ENCODE measurements at places on chromosomes 12 and 14. TPM values are rescaled to one million over a fixed set of nuclear protein-coding genes. Genes with fewer than 3 reads are reported as not detected.

RNASE2 gene
- not detected for total RNA-seq

OR10A7 gene
- total RNA-seq: not detected

WSCD2 gene
- total RNA-seq: not detected

TBX3 gene
- not detected for total RNA-seq

PLEKHH1 gene
- total RNA-seq: not detected

DNA sequence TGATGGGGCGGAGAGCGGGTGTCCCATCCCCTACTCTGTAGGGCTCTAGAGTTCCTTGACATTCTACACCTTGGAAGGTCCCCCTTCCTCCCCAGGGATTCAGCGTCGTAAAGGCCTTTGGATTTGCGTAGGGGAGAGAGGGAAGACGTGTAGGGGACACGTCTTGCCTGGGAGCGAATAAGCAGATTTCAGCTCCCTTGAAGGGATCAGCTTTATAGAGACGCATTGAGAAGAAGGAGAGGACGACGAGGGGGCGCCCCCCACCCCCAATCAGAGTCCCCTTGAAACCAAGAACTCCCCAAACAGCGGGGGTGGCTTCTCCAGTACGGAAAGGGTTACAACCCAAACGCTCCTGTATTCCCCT, 324 bp downstream of the CALCOCO1 start:
- DNase-seq: no peak

DNA sequence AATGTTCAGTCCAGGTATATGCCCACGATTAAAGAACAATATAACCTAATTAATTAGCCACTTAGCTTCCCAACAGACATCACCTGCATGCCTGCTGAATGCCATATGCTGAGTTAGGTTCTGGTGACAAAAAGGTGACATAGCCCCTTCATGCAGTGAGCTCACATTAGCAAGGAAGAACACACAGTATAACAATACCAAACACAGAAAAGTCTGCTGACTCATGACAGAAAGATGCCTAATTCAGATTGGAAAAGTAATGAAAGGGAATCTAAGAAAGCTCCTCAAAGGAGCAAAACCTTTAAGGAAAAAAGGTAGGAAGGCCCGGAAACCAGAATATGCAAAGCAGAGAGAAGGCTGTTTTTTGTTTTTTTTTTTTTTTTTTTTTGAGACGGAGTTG, 59.0 kb downstream of the FERMT2 start:
- no peak for DNase-seq

DNA sequence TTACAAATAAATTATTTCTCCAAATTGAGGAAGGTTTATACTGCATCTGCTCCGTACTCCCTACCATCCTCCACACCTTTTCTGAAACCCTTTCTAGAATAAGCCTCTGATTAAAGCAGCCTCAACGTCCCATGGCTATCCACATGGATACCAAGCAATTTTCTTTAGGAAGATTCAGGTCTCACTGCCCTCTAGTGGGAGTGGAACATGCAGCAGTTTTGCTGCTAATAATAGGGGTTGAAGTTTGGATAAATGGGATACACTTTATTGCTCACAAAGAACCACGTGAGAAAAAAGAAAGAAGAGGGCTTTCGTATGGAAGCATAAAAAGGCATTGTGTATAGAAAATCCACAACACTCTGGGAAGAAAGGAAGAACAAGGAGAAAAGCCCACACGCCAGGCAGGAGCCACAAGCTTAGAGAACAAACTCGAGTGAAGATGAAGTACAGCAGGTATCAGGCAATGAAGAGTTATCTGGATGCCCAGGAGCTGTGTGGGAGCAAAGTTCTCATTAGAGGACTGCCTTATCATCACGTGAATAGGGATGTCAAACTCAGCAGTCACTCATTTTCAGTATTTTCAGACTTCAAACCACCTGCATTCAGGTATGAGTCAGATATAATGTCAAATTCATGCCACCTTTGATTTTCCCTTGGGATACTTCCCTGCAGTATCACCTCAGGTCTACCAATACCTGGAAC, 45.8 kb downstream of the CCER1 start:
- peak; percentile 11 for DNase-seq

GRCh38 chr14:75723716-75724115, 62.7 kb downstream of the TTLL5 start:
- DNase-seq: no peak

- DNase-seq: no peak
Measured at GRCh38 chr12:120362516-120363273, 6.3 kb downstream of the MSI1 start.

DNA sequence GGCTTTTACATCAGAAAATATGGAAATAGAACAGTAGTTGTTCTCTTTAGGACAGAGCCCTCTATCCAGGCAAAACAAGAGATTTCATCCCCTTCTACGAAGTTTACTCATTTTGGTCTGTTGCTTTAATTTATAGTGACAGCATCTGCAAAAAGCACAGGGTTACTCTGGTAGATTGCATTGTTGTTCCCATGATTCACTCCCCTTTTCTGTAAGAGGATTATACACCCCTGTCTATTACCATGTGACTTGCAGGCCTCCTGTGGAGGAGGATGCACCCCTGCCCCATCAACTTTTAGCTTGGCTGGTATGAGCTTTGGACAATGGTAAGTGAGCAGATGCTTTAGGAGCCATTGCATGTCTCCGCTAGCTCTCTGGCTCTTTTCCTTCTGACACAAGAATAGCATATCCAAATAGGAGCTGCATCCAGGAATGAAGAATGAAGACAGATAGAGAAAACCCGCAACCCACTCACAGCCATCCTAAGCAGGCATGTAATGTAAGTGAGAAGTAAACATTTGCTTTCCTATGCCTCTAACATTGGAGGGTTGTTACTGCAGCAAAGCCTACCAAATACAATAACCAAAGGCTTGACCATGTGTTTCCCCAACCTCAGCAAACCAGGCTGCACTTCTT, 304.2 kb downstream of the AKAP6 start:
- DNase-seq: no peak

- no peak for DNase-seq
Measured at GRCh38 chr12:49811961-49812401, 16.2 kb downstream of the NCKAP5L start.

GRCh38 chr12:56878010-56878339, 56.2 kb downstream of the SDR9C7 start:
- no peak for DNase-seq

GRCh38 chr14:24395609-24396582, 2.9 kb upstream of the NYNRIN start:
- DNase-seq: peak; percentile 13

DNA sequence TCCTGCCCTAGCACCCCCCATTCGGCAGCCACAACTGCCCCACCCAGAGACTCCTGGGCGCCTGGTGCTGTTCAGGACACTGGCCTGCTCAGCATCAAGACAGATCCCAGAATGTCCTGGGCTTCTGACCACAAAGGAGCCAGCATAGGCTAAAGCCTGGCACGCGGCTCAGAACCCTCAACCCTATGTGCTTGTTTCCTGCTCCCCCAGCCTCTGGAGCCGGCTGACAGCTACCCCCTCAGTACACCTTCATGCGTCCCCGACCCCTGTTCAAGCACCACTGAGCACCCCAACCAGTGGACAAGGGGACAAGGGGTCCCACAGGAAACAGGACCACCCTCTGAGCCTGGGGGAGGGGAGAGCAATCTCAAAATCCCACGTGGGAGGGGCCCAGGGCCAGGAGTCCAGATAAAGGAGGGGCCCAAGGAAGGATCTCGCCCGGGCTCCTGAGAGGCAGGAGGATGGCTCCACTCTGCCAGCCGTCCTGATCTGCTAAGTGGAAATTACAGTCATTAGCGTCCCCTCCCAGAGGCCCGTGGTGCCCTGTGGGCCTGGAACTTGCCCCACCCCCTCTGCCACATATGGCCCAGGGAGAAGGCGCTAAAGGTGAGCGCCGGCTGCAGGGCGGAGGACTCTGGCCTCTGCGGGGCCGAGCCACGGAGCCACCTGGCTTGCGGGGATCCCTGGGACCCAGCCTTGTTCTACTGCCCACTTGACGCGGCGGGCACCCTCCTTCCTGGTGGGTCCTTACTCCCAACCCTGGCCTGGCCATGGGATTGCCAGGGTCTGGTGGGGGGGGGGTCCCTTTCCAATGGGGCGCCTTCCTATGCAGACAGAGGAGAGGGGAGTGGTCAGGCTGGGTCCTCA, 27.2 kb upstream of the GPR132 start:
- DNase-seq: no peak

DNA sequence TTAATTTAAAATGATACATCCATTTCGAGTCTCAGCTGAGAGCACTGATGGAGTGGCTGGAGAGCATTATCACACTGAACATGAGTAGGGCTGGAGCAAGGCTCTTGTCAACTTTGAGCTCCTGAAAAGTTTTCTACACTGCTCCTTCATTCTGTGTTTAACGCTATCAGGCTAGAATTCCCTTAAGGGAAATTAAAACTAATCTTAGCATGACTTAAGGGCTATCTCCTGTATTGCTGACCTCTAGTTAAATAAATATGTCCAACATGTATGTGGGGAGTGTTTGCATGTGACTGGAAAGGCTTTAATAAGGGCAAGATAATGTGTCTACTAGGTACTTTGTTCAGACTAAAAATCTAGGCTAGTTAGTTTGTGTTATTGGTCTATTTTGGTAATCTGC, 116.7 kb upstream of the CAND1 start:
- DNase-seq: no peak

- DNase-seq: no peak
Measured at GRCh38 chr12:105956662-105957457, 181.9 kb downstream of the NUAK1 start.

DNA sequence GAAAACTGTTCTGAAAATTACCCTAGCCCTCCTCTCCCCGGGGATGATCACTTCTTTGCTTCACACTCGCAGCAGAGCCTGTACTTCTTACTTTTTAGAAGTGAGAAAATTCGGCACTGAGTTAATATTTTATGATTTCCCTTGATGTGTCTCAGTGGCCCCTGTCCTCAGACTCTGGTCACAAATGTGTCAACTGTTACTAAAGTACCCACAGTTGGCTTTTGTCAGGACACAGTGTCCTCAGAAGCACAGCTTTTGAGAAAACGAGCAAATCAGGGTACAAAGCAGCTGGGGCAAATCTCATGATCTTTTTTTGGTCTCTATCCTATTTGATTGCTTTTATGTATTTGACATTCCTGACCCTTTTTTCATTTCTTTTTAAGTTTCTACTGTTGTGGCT, 142.5 kb downstream of the SYNE2 start:
- no peak for DNase-seq
